ENCODE measurements at places on chromosomes 1 and 21.

GRCh38 chr21:33569991-33570390, 18.5 kb downstream of the DONSON start:
- no peak for DNase-seq

DNA sequence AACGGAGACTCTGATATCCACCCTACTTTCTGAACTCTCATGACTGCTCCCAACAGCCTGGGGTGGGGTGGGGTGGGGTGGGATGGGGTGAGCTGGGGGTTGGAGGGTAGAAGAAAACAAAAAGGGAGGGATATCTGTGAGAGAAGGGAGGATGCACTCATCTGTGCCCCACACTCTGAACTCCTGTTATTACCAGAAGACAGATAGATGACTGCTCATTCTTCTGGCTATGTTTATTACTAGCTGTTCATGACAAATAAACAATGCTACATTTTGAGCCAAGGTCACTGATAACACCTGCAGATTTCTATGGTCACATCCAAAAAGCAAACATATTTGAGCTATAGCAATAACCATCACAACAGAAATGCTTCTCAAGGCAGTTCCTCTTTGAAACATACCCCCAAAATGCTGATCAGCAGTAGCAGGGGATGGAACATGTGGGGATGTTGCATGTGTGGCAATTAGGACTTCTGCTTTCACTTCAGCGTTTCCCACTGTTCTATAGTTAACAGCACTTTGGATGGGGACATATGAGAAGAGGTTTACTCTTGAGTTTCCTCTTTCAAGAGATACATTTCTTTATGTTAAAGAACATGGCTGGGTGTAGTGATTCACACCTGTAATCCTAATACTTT, 43.3 kb downstream of the GPR3 start:
- DNase-seq = no peak

DNA sequence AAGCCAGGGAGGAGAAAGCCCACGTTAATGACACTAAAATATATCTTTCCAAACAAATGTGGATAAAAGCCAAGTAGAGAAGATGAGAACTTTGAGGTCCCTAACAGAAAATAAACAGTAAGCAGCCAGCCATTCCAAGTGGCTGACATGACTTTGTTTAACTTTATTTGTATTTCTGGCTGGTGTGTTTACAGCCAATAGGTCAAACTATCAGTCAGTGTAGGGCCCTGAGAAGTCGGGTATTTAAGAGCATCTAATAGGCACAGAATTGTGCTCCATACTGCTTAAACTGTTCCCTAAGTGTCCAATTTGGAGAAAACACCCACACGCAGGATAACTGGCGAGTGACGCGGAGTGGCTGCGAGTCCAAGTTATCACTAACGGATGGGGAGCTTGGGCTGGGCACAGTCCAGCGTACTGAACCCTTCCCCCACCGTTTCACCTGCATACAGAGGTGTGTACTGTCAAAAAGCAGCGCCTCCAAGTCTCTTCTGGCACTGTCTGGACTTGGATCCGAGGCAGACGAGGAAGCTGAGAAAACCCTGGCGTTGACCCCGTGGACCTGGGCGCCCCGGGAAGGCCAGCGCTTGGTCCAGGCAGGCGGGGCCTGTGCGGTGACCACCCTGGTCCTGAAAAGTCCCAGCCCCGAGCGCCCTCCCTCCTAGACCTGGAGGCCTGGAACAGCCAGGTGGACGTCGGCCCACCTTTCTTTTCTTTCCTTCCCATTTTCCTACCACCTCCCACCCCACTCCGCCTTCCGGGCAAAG, 662 bp upstream of the LGALS8 start:
- DNase-seq = no peak

DNA sequence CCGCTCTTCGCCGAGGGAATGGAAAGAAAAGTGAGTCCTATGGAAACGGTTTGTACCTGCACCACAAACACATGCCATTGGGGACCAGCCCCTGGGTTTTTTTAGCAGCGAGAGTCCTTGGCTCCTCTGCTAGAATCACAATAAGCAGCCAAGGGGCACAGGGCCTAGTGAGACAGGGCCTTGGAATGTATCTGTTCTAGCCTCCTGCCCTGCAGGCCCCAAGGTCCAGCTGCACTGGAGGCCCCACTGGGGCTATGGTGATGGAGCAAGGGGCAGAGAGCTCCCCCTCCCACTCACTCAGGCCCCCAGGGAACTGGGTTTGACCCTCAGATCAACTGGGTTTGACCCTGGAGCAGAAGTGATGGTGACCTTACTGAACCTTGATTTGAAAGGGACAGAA, 14.4 kb downstream of the SHISA4 start:
- no peak for DNase-seq

- no peak for DNase-seq
These were observed at the start of gene SLC2A5 for GRCh38 chr1:9069326-9070100. SLC2A5 (minus strand) TSS chr1:9069635; CDS start chr1:9069536, 99 bp downstream.

GRCh38 chr1:94081566-94082344, 39.2 kb downstream of the ABCA4 start:
- DNase-seq = no peak

GRCh38 chr1:94907136-94907535, 19.8 kb downstream of the CNN3 start:
- DNase-seq = no peak

GRCh38 chr1:245986404-245987218, 520.5 kb downstream of the SMYD3 start:
- no peak for DNase-seq

DNA sequence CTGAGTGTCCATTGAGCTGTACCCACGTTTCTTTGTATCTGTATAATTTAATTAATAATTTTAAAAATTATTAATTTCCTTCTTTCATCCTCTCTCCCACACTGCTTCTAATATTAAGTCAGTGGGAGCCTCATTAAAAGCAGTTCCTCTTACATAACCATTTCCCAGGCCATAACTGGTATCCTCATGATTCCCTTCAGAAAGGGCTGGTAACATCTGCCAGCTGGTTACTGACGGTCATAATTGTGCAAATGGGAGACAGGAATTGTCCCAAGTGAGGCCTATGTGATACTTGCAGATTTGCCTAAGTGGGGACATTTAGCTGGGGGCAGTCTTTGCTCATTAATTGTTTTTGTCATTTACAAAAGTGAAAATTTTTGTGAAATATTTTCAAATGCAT, 69.0 kb upstream of the SPAG17 start:
- no peak for DNase-seq

- no peak for DNase-seq
These were observed 25.7 kb downstream of the ARHGEF19 start for GRCh38 chr1:16186655-16187235.

- no peak for DNase-seq
These were observed 151.5 kb downstream of the CLEC20A start for GRCh38 chr1:178345238-178345637.

DNA sequence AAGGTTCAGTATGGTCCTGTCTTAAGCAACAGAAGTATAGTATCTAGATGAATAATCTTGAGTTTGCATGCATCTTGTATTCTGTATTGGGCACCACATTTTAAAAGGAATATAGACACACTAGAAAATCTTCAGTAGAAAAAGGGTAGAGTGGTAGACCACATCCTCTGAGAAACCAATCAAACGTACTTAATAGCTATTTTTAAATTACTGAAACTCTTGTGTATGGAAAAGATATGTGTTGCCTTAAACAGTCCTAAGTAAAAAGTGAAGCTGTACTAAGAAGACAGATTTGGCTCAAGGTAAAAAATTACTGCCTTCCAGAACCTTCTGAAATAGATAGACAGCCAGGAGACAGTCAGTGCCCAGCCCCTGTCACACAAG, 3.1 kb downstream of the CTXND2 start:
- no peak for DNase-seq

GRCh38 chr1:86938855-86939254, 24.4 kb downstream of the HS2ST1 start:
- no peak for DNase-seq

DNA sequence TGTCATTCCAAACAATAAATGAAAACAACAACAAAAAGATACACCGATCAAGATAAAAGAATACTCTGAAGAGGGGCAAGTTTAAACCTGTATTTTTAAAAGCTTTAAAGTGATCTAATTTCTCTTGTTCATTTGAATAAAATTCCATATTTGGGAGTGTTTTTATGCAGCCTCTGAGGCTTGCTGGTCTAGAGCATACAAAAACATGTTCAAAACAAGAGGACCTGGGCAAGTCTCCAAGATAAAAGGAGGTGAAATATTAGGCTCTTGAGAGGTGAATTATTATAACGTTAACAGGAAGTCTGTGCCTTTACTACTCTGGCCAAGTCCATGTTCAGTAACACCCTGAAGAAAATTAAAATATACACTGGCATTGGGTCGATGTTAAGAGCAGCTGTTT, 20.1 kb downstream of the URB1 start:
- DNase-seq = no peak

GRCh38 chr1:172661107-172661506, 2.2 kb downstream of the FASLG start:
- DNase-seq = no peak

DNA sequence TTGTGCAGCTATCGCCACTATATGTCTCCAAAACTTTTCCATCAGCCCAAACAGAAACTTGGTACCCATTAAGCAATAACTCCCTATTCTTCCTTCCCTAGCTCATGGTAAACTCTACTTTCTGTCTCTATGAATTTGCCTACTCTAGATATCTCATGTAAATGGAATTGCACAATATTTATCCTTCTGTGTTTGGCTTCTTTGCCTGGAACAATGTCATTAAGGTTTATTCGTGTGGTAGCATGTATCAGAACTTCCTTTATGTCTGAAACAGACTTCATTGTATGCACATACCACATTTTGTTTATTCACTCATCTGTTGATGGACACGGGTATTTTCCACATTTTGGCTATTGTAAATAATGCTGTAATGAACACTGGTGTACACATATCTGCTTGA, 40.7 kb upstream of the CD34 start:
- DNase-seq = no peak

Measured in T-helper 1 cell (primary cell).